ENCODE measurements at places on chromosomes 12 and 14.

DNA sequence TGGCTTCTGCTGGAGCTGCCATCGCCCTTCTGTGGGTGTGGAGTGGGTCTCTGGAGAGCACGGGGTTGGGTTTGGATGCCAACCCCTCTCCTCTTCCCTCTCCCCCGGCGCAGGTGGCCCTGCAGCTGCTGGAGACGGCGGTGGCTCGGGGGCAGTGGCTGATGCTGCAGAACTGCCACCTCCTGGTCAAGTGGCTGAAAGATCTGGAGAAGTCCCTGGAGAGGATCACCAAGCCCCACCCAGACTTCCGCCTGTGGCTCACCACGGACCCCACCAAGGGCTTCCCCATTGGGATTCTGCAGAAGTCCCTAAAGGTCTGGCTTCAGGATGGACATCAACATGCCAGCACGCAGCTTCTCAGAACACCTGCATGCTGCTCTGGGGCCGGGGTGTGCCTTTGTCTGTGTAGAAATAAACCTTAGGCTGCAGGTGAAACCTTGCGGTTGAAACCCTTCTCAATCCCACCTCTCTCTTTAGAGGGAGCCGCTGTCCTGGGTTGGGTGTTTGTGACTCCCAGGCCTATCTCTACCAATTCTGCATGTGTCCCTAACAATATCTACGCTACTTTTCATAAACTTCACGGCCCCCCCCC lies 44.3 kb downstream of the CCDC92 start:
- no peak for DNase-seq

GRCh38 chr14:74486164-74486563 lies 6.9 kb downstream of the NPC2 start:
- no peak for DNase-seq

DNA sequence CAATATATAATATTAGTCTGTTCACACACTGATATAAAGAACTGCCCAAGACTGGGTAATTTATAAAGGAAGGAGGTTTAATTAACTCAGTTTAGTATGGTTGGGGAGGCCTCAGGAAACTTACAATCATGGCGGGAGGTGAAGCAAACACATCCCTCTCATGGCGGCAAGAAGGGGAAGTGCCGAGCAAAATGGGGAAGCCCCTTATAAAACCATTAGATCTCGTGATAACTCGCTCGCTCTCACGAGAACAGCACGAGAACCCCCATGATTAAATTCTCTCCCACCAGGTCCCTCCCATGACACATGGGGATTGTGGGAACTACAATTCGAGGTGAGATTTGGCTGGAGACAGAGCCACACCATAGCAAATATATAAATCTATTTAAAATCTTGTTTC lies 269.8 kb downstream of the ATP23 start:
- DNase-seq, result no peak

DNA sequence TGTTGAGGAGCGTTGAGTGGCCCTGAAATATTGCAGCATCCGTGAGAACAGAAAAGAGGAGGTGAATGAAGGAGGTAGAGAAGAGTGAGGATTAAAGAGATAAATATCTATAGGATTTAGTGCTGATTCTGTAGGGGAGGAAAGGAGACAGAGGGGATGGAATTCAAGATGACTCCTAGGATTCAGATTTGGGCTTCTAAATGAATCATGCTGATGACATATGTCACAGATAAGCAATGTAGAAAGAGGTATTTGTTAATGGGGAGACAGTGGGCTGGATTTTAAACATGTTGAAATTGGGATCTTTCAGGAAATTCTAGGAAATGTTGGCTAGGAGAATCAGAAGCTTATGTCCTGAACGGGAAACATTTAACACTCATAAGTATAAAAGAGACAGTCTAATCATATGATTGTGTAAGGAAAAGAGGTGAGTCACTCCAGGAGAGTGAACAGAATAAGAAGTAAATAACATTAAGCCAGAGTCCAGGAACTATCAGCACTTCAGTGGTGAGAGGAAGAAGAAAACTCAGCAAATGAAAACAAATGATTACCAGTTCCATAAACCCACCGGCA lies 58.1 kb upstream of the DIO2 start:
- DNase-seq, result no peak

DNA sequence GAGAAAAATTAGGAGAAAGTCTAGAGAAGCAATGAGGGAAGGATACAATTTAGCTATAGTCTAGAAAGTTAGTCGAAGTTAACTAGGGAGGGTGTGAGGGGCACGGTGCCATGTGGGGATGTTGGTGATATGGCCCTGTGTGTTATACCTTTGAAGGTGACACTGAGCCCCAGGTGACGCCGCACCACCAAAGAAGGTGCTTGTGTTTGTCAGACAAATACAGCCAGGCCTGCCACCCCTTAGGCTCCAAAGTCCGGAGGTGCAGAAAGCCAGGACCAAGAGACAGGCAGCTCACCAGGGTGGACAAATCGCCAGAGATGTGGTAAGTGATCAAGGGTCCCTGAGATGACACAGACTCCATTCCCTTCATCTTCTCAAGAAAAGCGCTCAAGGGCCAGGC lies 1.1 kb downstream of the C1S start:
- DNase-seq, result no peak

DNA sequence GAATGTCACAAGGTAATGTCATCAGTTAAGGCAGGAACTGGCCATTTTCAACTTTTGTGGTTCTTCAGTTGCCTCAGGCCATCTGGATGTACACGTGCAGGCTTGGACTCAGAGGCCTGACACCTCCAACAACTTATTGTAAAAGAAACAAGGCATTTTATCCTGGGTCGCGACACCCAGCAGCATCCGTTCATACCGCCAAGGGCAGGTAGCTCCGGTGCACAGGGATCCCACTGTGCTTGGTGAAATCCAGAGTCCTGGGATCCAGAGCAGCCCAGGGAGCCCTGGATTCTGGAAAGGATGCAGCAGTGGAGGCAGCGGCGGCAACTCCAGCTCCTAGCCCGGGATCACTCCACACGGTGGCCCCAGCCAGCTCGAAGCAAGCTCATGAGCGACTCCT lies 380.9 kb upstream of the STXBP6 start:
- DNase-seq, result no peak

GRCh38 chr14:22515929-22516328 lies 73.1 kb downstream of the DAD1 start:
- no peak for DNase-seq

Data from omental fat pad (tissue), 4 donors.